T-helper 1 cell (primary cell): ENCODE measurements at places on chromosomes 1 and 21.

- DNase-seq = no peak
Observed at GRCh38 chr1:97350662-97351061, 570.2 kb downstream of the DPYD start.

- no peak for DNase-seq
Observed at GRCh38 chr1:169235568-169235967, 129.1 kb downstream of the ATP1B1 start.

DNA sequence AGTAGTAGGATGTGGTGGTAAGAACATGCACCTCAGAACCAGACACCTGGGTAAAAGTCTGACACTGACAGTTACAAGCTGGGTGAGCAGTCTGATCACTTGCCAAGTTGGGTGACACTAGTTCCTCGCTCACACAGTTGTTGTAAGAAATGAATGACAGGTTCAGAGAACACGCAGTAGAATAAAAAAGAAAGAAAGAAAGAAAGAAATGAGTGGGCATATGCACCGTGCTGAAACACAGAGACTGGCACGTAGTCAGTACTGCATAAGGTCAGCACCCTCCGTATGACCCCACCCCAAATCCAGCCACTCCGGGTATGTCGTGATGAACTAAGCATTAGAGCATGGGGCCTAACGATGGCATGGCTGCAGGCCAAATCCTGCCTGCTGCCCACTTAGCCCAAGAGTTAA is 90.6 kb downstream of the GLUL start:
- no peak for DNase-seq

DNA sequence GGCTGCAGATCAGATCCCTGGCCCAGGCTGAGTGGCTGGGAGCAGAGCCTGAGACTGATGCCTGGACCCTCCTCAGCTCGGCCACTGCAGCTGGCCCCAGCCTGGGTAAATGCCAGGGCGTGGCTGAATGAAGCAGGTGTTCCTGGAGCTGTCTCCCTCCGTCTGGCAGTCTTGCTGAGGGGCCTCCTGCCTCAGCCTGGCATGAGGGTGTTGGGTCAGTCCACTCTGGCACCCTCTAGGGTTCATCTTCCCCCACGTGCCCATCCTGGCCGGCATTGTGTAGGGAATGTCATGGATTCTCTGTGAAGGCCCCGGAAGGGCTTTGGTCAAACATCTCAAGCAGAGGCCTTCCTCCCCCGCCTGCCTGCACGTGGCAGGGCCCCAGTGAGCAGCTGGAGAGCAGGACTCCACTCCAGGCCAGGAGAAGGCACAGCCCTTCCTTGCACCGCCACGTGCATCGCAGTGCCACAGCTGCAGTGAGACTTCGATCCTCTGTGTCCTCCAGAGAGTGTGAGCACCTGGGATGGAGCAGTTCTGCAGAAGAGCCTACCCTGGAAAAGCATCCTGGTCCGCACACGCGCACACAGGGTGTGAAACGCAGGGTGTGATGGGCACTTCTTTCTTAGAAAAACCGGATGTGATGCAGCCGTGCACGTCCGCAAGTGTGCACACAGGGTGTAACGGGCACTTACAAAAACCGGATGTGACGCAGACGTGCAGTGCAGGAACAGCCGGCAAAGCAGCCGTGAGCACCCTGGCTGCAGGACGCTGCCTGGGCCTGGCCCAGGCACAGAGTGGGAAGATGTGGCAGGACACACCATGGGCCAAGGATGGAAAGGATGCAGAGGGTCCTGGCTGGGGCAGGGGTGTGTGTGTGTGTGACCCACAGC is 4.6 kb upstream of the KRTAP10-4 start:
- DNase-seq = no peak
